ENCODE measurements at places on chromosomes 12 and 14.
A peak's percentile ranks its signal among the peaks of the same experiment; 100 is the strongest.

- DNase-seq, result peak; percentile 43
These were observed 77.2 kb upstream of the DCD start for GRCh38 chr12:54725233-54725843.

GRCh38 chr12:52260361-52261207, 13.9 kb upstream of the KRT86 start:
- DNase-seq, result no peak

DNA sequence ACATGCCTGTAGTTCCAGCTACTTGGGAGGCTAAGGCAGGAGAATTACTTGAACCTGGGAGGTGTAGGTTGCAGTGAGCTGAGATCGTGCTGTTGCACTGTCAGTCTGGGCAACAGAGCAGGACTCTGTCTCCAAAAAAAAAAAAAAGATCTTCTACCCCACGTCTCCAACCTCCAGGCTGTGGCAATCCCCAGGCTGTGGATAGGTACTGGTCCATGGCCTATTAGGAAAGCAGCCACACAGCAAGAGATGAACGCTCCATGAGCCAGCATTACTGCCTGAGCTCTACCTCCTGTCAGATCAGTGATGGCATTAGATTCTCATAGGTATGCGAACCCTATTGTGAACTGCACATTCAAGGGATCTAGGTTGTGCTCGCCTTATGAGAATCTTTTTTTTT, 6.1 kb upstream of the PTGES3 start:
- no peak for DNase-seq

DNA sequence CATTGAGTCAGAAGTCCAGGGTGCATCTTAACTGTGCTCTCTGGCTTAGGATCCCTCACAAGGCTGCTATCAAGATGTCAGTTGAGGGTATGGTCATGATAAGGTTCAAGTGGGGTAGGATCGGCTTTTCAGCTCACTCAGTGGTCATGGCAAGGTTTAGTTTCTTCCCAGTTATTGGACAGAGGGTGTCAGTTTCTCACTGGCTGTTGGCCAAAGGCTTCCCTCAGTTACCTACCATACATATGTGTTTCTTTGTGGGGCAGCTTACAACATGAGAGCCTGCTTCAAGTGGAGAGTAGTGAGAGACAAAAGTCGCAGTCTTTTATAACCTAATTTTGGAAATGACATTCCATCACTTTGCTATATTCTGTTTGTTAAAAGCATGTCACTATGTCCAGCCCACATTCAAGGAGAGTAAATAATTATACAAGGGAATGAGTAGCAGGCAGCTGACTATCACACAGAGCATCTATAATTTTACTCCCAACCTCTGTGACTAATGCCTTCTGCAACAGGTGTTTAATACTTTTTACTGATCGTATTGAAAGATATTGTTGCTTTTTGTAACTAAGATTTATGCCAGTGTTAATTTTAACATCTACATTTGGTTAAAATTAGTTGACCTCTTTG, 572.8 kb upstream of the FBXO33 start:
- DNase-seq, result no peak

DNA sequence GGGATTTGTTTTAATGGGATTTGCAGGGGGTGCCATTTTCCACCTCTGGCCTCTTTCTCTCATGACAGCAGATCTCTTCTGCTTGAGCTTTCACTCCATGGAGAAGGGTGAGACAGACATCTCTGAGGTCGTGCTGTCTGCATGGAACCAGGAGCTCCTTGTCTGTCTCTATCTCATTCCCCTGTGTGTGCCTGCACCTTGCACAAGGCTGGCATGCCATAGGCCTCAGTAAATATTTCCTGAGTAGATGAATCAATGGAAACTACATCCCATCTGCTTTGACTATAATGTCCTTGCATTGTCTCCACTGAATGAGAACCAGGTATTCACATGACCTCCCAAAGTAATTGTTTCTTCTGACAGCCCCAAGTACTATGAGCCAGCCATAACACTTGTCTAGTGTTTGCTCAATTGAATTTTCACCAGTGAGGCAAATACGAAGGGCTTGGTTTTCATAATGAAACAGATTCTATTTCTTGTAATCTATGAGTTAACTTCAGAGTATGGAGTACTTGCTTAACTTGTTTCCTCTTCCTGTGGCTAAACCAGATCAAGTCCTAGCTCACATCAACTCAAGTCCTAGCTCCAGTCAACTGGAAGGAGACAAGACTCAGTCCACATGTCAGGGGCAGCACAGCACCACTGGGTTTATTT, 32.3 kb downstream of the KCNK13 start:
- no peak for DNase-seq

DNA sequence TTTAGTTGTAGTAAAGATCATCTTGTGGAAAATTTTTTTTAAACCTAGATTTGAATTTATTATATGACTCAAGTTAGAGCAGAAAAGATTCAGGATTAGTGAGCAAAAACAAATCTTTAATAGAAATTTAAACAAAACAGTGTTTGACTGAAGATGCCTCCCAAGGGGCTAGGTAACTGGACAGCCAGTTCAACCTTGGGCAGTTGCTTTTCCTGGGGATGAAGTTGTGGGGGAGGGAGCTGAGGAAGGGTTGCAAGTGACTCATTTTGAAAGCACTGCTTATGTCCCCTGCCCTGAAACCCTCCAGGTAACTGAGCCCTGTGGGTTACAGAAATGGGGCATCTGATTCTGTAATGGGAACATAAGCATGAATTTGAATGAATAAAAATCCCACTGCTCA, 13.1 kb downstream of the CFAP54 start:
- DNase-seq, result peak; percentile 26

DNA sequence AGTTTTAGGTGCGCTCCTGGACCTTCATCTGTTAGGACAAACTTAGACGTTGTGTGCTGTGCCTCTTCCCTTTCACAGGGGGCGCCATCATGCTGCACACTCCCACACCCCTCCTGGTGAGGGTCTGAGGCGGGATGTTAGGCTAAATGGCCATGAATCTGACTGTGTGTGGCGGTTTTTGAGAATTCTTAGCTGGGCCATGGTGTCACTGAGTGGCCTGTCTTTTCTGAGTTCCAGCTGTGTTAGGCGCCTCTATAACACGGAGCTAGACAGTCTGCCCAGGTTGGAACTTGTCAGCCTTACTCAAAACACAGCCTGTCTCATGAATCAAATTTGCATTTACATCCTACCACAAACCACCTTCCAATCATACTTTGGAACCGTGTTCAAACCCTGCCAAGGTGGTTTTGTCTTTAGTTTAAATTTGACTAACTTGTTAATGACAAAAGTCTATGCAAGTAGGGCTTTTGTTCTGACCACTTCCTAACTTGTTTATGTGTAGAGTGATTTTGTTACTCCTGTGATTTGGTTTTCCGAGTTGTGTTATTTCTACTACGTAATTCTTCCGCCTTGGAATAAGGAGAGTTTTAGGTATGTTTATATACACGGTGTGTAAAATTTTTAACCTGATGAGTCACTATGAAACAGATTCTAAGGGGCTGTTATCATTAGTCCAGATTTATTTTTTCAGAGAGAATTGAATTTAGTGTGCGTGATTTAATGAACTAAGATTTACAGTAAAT, 19.6 kb downstream of the ACVR1B start:
- peak; percentile 56 for DNase-seq

DNA sequence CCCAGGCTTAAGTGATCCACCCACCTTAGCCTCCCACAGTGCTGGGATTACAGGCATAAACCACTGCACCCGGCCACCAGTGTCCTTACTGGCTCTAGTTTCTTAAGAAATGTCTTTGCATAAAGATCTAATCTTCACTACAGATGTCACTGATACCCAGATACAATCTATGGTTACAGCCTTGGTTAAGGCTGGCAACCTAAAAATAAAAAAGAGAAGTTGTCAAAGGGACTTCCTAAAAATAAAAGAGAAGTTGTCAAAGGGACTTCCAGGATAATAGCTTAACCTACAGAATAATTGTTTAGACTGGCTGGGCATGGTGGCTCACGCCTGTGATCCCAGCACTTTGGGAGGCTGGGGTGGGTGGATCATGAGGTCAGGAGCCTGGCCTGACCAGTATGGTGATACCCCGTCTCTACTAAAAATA, 27.6 kb downstream of the ETFBKMT start:
- no peak for DNase-seq

DNA sequence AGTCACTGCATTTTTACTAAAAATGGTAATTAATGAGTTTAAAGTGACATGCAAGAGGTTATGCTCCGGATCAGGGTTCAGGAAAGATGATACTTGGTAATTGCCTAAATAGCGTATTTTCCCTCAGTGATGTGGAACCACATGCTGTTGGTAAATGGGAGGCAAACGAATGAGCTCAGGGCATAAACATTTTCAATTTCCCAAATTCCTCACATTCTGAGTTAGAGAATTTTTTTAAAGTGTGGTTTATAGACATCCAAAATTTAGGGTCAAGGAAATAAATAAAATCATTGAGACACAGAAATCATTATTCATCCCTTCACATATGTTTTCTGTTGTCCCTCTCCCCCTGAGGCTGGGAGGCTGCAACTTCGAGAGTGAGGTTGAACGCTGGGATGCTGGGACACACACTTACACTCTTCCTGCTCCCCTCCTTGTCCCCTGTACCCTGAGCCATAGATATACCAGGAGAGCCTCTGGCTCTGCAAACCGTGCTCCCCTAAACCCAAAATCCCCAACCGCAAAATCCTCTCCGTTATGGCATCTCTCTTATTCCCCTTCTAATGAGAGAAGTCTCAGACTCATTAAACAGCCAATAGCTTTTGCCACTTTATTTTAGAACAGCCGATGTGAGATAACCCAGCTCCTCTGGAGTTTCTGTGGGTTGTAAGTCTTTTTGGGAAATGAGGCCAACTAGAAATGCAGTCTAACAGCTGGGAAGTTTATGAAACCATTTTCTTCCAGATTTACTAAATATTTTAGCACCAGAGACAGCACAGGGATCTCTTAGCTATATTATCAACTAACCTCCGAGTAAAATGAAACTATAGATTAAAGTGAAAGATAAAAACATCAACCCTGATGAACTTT, 21.4 kb upstream of the ADGRD1 start:
- no peak for DNase-seq

DNA sequence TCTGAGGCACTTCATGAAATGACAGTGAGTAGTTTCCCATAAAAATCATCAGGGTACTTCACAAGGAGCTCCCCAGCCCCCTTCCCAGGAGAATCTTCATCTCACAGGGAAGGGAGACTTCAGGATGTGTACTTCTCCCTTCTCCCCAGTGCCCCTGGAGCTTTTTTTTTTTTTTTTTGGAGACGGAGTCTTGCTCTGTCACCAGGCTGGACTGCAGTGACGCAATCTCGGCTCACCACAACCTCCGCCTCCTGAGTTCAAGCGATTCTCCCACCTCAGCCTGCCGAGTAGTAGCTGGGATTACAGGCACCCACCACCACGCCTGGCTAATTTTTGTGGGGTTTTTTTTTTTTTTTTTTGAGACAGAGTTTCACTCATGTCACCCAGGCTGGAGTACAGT, 10.4 kb downstream of the ITPK1 start:
- no peak for DNase-seq

DNA sequence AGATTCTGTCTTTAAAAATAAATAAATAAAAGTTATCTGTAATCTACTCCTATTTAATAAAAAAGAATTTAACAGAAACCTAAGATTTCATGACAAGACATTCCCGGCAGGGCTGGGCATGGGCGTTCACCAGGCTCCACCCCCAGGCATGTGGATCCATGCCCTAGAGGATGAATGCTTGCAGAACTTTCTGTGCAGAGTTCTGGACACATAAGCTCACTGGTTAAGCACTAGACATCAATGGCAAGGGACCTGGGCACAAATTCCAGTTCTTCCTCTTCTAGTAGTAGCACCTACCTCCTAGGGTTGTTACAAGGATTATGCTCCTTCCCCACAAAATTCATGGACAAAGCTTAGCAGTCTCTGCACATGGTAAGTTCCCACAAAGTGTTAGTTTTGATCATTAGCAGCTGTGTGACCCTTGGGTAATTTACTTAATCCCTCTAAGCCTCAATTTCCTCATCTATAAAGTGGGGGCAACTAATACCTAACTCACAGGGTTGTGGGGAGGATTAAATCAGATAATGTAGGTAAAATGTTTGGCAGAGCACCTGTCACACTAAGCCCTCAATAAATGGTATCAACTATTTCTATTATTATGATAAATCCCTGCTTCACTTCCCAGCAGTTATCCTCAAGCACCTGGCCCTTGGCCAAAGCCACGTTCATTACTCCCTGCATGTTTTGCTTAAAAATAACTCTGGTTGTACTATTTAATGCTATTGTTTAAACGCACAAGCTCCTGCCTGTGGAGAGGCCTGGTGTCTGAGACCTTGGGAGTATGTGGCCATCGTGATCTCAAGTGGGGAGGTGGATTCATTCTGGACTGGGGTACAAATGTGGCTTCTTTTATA, 9.8 kb downstream of the GALNT6 start:
- DNase-seq, result no peak

GRCh38 chr14:101598571-101599233, 37.4 kb downstream of the DIO3 start:
- no peak for DNase-seq

GRCh38 chr14:52314595-52315354, 663 bp downstream of the PTGER2 start:
- DNase-seq, result peak; percentile 34
